ENCODE measurements at places on chromosomes 1 and 21.

DNA sequence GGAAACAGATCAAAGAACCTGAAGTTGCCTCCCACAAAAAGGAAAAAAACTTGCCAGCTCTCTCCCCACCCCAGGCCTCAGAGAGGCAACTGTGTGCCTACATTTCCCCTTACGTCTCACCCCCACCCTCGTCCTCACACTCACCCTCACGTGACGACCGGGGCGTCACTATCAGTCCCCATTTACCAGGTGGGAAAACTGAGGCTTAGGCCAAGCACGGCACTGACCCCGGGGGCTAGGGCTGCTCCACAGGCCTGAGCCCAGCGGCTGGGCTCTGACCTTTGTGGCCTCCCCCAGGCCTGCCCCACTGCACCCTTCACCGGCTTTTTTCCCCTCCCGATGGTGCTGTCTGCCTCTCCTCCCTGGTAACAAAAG is 51.5 kb upstream of the RUNX3 start:
- no peak for DNase-seq

DNA sequence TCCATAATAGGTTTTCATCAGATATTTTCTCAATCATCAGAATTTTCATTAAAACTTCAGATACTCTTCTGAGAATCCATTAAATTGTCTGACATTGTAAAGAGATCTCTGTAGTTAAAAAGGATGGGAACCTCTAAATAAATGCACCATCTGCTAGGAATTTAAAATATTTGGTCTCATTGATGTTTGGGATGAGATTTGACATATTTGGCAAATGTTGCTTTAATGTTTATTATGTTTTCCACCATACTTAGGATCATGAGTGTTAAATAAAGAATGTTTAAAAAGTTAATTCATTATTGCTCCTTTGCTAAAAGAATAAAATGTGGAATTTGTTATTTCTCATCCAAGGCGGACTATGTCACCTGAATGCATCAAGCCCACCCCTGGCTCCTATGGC is 85.5 kb upstream of the VANGL1 start:
- DNase-seq = no peak

DNA sequence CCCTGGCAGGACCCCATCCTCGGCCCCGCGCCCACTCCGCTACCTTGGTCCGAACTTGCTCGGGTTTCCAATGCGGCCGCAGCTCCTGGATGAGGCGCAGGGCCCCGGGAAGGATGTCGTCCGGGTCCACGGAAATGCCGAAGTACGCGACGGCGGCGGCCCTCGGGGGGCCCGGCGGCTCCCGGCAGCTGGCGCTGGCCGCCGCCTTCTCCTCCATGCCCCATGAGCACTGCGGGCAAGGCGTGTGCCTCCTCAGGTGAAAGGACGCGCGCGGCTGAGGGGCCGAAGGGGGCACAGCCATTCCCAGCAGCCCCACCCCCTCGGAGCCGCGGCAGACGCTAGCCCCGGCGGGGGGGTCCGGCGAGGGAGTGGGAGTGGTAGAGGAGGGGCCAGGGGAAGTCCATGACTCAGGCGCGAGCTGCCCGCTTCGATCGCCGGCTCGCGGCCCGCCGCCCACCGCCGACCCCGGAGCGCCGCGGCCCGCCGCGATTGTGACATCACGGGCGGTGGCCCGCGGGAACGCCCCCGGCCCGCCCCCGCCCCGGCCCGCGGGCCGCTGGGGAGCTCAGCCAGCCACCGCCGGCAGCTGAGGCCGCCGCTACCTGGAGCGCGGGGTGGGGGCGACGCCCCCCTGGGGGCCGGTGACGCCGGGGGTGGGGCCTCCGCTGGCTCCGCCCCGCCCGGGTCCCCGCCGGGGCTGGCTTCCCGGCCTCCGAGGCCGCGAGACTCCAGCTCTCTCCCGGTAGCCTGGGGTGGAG is at the start of gene ETNK2:
TSS of gene ETNK2 (minus strand) at position 493 of the 758 bp plus-strand sequence. CDS start at position 301, 192 bp downstream.
- DNase-seq = peak; percentile 18

DNA sequence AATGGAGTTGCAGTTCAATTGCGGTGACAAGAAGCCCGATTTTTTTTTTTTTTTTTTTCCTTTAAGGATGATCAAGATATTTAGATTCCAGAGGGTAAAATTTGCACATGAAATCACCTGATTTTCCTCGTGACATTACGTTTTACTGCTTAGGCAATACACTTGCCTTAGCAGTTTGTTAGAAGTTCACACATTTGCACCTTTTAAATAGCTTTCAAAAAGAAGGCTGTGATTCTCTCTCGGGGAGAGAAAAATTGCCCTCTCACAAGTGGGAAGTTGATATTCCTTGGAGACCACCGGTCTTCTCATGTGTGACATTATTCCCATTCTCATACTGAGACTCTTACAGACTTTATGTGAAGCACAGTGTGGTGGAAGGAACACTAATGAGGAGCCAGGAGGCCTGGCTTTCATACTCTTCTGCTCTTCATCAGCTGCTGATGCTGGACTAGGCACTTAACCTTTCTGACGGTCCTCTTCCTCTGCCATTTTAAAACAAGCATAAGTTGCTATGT is 69.8 kb upstream of the HSPA13 start:
- DNase-seq = no peak

DNA sequence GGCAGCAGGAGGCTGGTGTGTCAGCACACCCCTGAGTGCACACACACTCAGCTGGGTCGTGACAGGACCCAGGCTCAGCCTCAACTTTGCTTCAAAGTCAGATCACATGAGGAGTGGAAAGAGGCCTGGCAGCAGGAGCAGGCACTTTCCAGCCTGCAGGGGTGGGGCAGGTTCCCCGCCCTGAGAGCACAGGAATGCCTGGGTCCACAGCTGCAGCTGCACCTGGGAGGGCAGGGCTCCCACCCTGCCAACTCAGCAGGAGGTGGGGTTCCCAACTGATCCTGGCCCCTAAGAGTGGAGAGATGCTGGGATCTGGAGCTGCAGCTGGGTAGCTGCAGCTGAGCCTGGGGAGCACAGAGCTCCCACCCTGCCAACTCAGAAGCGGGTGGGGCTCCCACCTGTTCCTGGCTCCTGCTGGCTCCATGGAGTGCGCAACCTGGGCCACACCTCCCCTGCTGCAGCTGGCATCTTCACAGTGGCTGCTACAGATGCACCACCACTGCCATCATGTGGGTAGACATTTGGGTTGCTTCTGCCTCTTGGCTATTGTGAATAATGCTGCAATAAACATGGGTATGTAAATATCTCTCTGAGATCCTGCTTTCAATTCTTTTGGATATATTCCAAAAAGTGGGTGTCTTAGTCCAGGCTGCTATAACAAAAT is 415.4 kb downstream of the TTLL7 start:
- DNase-seq = no peak

DNA sequence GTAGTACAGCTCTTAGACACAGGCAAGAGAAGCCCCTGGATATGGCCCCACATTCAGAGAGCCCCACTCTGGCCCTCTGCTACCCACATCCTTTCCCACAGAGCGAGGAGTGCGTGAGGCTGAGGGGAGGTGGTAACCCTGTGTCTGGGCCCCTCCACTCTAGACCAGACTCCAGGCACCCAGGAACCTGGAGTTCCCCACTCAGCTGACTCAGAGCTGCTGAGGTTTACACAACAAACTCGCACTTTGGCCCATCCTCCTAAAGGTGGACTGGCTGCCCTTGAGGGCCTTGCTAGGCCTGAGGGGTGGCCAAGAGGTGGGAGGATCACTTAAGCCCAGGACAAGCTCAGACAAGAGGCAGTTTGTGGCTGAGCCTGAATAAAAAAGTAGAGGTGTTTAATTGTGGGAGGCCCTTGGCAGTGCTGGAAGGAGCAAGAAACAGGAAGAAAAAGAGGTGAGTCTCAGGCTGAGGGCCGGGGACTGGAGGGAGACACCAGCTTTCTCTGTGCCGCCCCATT is 10.7 kb downstream of the MR1 start:
- DNase-seq = peak; percentile 37
